Activated CD8-positive, alpha-beta T cell treated with anti-CD3 and anti-CD28 coated beads, Interleukin-2, amount 10 ng/mL, durations not matched to agents 7 days and 5 days (primary cell): ENCODE measurements at places on chromosomes 12 and 14. TPM values are rescaled to one million over a fixed set of nuclear protein-coding genes. Genes with fewer than 3 reads are reported as not detected.

DNA sequence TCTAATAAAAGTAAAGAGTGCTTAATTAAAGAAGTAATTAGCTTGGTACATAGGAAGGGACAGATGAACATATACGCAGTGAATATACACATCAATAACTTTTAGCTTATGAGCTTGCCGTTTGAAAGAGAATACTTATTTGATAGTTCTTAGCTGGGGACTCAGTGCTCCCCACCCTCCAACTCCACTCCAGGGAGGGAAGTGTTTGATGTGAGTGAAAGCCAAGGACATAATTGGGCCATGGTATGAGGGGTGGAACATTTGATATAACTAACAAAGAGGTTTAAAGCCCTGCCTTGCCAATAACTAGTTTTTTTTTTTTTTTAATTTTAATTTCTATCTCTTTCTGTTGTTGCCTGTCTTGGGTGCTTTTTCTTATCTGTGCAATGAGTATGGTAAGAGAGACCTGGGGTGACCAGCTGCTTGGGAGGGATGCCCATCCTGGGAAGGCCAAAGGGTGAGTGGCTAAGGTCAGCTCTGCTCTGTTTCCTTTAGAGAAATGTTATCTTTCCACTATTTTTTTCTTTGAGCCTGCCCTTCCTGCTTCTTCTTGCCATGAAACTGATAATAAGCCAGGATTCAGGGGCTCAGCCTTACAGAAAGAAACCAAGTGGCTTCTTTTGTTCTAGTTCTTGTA is 132.8 kb upstream of the CPSF6 start:
- no peak for DNase-seq

The C14orf180 gene
- total RNA-seq, result not detected

DNA sequence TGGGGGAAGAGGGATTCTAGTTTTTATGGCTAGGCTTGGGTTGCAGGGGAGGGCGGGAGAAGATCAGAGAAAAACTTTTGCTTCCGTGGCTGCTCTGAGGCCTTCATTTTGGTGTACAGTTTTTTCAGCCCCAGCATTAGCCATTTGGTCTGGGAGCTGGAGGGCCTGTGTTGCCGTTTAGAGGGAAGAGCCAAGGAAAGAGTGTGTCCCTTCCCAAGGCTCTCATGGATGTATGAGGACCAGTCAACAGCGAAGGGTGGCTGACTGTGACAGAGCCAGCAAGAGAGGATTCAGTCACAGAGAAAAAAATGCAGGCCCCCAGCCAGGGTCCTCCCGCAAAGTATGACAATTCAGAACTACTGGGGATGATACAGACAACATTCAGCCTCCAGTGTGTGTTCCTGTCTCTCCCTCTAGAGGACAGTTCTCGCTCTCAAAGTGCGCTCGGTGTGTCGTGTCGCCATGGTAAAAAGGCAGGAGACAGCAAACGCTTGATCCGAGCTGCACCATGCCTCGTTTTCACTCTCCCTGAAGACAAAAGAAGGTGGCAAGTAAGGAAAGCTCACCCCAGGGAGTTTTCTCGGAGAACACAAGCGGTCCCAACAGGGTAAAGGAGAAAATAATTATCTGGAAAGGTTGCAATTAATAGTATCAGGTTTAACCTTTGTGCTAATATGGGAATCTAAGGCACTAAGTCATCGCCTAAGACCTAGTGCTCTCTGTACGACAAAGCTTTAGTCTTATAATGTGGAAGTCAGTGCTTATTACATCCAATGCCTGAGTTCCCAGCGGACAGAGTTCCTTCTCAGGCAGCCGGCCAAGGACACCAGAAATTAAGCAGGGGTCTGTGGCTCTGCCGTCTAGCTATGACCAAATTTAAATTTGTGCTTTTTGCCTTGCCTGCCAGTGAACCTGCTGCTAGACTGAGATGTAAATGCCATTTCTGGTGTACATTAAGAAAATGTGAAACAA is 157.3 kb upstream of the PLXNC1 start:
- DNase-seq, result no peak

GRCh38 chr12:70920251-70920851 is at the start of gene PTPRR:
Gene PTPRR (minus strand): TSS chr12:70920738. CDS start chr12:70920390, 348 bp downstream.
- DNase-seq, result no peak

DNA sequence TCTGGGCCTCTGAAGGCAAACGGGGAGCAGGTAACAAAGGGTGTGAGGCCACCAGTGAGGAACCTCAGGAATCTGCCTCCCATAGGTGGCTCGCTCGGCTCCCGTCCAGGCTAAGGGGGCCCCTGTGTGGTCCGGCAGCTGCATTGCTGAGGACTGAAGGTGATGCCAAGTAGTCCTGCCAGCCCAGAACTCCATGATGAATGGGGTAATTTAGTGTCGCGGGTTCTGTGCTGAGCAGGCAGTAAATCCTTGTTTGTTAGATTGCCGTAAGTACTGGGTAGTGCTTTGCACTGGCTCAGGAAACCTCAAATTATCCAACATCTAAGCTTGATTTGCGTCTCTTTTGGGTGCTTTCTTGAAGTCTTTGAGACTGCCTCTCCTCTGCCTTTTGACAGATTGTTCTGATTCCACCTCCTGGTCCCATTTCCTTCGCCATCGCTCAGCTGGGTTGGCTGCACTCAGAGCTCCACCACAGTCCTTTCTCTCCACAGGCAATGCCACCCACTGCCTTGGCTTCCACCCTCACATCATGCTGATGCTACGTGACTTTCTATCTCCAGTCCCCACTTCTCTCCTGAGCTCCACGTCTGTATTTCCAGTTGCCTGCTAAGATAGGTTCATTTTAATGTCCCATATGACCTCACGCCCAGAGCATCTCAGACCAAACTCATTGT is 392.0 kb downstream of the FUT8 start:
- DNase-seq, result no peak

The ASIC1 gene
- total RNA-seq, result 27.9 TPM

The CCND2 gene
- total RNA-seq, result 572 TPM

GRCh38 chr12:67920413-67920812 is 68.8 kb upstream of the IFNG-AS1 start:
- DNase-seq, result no peak

The KLHDC1 gene
- 1.5 TPM for total RNA-seq

DNA sequence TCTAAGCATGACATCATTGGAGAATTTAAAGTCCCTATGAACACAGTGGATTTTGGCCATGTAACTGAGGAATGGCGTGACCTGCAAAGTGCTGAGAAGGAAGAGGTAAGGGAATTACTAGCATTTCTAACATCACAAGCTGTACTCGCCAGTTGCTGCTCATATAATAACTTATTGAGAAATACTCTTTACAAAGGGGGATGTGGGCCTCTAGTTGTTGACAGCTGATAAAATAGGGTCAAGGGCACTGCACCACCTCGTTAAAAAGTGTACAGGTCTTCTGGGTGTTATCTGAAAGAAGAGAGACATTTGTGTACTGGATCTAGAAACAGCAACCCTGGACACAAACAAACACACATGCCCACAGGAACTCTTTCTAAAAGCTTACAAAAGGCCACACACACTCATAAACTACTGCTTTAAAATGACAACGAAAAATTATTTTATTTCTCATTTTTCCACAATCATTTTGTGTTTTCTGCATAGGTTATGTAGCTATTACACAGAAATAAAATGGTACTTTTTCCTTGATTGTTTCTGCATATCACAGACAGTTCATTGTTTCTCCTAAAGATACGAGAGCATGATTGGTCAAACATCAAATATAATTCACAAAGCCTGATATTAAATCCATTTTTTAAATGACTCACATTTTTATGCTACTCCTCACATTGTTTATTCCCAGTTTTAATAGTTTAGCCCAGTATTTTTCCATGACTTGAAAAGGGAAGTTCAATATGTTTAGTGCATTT is 391.1 kb downstream of the PAWR start:
- no peak for DNase-seq
